Left lung (tissue), 14 donors: ENCODE measurements at places on chromosomes 3 and 15. TPM values are rescaled to one million over a fixed set of nuclear protein-coding genes. Genes with fewer than 3 reads are reported as not detected.

FSIP1 gene
- 0.38 TPM for total RNA-seq

SLC12A1 gene
- not detected for total RNA-seq

DNAJA4 gene
- 22.3 TPM for total RNA-seq

RETNLB gene
- total RNA-seq, result not detected
